ENCODE measurements at places on chromosomes 5 and 9.

GRCh38 chr9:20335668-20336332 lies 286.5 kb downstream of the MLLT3 start:
- no peak for DNase-seq

GRCh38 chr5:123807177-123807945 lies 295.4 kb downstream of the CSNK1G3 start:
- DNase-seq = peak; percentile 75

DNA sequence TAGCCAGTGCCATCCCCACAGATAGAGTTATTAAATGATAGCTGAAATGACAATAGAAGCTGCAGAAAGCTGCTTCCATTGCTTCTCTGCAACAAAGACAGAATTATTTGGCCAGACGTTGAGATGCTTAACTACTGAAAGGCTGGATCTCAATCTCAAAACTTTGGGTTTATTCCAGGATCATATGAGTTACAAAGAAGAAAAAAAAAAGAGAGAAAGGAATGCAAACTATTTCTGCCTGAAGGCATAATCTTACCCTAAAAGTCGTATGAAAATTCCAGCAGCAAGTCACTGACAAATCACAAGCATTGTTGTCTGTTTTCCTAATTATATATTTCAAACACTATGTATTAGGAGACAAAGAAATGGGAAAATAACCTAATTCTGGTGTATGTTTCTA lies 12.8 kb upstream of the TYRP1 start:
- peak; percentile 47 for DNase-seq

- DNase-seq = no peak
Observed at GRCh38 chr9:136531904-136532798, 13.7 kb downstream of the NOTCH1 start.

GRCh38 chr9:2727374-2727773 lies 10.1 kb downstream of the KCNV2 start:
- no peak for DNase-seq

- DNase-seq = peak; percentile 93
Observed at GRCh38 chr5:108560581-108560980, 178.7 kb upstream of the FBXL17 start.

DNA sequence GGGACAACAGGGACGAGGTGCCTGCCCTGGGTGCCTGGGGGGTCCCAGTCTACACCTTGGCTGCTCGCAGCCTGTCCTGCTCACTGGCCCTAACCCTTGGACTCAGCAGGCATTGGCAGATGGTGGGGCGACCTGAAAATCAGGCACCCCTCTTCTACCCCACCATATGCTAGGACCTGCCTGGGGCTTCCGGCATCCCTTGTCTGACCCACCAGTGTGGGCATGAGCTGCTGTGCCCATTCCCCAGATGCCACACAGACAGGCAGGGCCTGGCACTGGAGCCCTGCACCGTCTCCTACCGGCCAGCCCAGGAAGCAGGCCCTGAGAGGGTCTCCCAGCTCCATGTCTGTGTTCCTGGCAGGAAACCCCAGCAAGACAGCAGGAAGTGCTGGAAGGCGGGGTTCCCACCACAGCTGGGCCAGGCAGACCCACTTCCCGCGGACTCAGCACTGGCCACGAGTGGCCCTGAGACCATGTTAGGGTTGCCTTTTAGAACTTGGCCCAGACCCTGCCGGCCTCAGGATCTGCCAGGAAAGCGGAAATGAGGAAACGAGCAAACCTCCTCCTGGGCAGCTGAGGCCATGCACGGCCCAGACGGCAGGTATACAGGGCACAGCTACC lies 3.1 kb downstream of the NINJ1 start:
- DNase-seq = no peak

All from fibroblast of skin of left quadriceps (primary cell).